ENCODE measurements at places on chromosomes 6 and 20. TPM values are rescaled to one million over a fixed set of nuclear protein-coding genes. Genes with fewer than 3 reads are reported as not detected.

The DNAH8 gene
- polyA plus RNA-seq: 0.37 TPM

The RFX6 gene
- 0.10 TPM for polyA plus RNA-seq

The C6orf52 gene
- polyA plus RNA-seq: 3.4 TPM

The SLC35D3 gene
- not detected for polyA plus RNA-seq

The ZSCAN23 gene
- polyA plus RNA-seq: 20.5 TPM

The ADGRG6 gene
- 28.8 TPM for polyA plus RNA-seq

The CSNK2A1 gene
- 123 TPM for polyA plus RNA-seq

The CAPN11 gene
- 0.13 TPM for polyA plus RNA-seq

The GLP1R gene
- polyA plus RNA-seq: 1.1 TPM

The GSTA1 gene
- 1.3 TPM for polyA plus RNA-seq

The MUC21 gene
- polyA plus RNA-seq: not detected

The ATF6B gene
- 114 TPM for polyA plus RNA-seq

The SLC17A1 gene
- polyA plus RNA-seq: 24.6 TPM

GRCh38 chr6:90375681-90376439 is 79.2 kb upstream of the BACH2 start:
- DNase-seq: peak; percentile 65

- no peak for DNase-seq
These were observed 280.5 kb upstream of the JAG1 start for GRCh38 chr20:10954137-10954840.

DNA sequence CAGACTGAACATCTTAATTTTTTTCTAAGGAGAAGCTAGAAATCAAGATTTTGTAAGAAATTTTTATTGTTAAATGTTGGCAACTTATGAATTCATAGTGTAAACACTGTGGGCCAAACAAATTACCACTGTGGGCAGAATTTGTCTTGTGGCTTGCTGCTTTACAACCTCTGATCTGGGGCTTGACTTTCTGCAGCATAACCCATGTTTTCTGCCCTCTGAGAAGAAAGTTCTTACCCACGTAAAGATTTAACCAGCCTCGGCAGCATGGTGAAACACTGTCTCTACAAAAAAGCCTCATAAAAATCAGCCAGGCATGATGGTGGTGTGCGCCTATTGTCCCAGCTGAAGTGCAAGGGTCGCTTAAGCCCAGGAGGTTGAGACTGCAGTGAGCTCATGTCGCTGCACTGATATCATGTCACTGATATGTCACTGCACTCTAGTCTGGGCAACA is 12.9 kb downstream of the ITCH start:
- DNase-seq: peak; percentile 80

- no peak for DNase-seq
These were observed 3.1 kb upstream of the POU3F2 start for GRCh38 chr6:98831057-98831958.

DNA sequence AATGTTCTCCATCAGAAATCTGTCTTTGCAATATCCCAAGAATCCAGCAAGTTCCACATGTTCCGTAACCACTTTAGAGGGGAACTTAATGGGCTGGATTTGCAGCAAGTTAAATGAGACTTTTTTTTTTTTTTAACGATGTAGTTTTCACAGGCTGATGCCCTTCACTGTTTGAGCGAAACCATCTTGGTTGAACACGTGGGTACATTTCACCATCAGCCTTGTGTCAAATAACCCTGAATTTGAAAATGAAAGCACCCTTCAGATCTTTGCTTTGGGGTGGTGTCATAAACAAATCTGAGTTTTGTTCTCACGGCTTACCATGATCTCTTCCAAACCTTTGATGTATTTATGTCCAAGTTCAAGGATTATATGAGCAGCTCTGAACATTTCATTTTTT is 73.7 kb upstream of the EXOC2 start:
- peak; percentile 10 for DNase-seq

- DNase-seq: peak; percentile 0
These were observed 1.4 kb downstream of the SLC35F1 start for GRCh38 chr6:117908246-117909068.

DNA sequence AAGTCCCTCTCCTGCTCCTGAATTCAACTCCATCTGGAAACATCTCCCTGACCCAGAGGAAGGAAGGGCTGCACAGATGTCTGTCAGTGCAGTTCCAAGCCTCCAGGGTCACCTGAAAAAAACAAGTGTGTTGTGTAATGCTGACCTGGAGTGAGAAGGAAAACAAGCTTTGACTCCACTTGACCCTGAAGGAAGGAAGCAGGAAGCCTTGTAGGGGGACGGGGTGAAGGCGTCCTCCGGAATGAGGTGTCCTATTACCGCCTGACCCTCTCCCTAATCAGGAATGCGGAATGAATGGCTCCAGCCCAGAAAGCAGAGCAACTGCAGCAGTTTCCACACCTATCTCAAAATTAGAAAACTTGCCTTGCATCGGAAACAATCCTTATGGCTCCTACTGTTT is 13.9 kb upstream of the ADGRF5 start:
- no peak for DNase-seq

DNA sequence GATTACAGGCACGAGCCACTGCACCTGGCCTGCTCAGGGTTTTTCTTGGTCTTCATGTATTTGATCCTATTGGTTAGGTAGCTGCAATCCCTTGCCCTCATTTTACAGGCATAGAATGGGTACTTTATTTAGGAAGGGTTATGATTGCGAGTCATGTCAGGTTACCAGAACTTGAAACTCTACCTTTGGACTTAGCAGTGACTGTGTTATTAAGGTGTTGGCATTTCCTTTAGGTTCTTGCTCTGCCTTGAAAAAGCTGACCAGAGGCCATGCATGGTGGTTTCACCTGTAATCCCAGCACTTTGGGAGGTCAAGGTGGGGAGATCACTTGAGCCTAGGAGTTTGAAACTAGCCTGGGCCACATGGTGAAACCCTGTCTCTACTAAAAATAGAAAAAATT is 24.5 kb downstream of the JARID2 start:
- DNase-seq: no peak

- DNase-seq: no peak
These were observed 137.0 kb upstream of the HEY2 start for GRCh38 chr6:125612345-125612846.

- DNase-seq: no peak
These were observed 48.3 kb upstream of the SLC22A1 start for GRCh38 chr6:160073272-160073671.

DNA sequence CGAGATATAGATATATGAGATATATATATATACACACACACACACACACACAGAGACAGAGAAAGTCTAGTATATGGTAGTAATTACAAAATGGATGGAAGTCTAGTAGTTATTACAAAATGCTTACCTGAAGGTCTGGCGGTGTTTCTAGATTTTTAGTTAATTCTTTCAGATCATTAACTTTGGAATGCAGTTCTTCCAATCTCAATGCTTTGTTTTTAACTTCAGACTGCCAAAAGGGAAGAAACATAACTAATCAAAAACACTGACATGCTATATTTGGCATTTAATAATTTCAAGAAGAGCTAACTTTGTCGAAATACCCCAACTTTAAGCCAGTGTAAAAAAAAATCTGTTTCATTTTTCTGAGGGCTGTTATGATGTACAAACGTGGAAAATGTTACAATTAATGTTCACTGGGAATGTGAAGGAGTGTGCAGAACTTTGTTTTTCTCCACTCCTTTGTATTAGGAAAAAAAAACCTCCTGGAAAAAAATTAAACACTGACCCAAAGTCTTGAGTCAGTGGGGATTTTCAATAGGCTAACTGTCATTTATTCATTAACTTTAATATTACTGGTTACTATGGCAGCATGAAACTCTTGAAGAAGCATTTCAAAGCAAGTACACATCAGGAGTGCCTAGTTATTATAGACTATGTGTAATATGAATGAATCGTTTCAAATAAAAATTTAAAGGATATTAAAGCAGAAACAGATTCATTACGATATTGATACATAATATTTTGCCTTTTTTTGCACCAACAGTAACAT is 232.9 kb downstream of the SYNE1 start:
- DNase-seq: peak; percentile 23

DNA sequence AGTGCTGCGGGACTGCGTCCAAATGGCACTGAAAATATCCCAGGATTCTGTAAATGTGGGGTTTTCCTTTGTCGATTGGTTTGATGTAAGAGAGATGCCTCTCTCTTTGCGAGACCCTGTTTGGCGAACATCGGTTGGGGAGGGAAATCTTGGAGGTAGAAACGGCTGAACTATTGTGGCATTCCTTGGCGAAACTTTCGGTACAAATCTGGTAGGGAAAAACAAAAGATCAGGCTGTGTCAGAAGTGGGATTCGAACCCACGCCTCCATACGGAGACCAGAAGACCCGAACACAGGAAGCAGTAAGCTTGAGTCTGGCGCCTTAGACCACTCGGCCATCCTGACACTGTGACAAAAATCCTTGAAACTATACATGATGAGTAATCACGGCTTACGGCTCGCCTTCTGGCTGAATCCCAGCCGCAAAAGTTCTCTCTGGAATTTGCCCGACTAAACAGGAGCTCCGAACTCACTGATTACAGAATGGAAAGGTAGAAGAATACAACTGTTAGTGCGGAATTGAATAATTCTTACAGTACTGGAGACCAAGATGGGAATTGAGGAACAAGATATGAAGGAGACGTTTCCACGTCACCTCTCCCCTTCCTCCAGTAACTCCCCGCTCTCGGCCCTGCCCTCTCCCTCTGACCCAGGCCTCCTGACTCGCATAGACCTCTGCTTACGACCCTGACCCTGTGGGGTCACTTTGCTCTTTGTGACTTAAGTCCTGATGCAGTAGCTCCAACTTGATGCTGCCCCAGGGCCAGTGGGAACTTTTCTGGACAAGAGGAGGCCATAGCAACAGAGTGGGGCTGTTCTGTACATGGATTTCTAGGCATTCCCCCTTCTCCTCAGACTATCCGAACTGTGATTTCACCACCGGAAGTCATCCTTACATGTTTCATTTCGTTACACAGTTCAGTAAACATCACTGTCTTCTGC is 132.8 kb upstream of the ZNF184 start:
- DNase-seq: no peak

DNA sequence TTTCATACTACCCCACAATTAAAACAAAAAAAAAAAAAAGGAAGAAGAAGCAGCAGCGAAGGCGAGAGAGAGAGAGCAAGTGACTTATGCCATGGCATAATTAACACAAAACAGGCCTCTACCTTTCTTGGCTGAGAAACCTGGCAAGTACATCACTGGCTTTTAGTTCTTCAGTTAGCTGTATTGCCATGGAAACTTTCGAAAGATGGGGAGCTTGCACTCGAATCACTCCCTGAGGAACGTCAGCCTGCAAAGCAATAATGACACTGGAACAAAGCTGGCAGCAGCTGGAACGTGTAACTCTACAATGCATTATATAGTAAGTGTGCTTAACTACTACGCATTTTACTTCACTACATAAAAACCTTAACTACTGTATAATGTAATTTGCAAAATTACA is 126.1 kb downstream of the ARHGAP18 start:
- DNase-seq: peak; percentile 68

DNA sequence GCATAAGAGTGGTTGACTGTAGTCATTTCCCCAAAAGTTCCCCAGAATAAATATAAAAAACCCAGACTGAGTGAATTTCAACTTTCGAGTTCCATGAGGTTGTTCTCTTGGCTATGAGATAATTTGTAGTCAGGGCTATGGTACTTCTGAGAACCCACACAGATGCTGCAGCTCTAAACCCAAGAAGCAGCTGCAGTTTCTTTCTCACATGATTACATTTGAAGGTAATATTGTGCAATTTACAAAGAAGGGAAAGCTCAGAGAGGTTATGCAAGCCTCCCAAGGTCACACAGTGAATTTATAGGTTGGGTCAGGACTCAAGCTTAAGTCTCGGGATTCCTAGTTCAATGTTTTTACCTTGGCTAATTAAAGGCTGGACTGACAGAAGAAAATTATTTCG is 29.7 kb upstream of the CD93 start:
- DNase-seq: no peak

DNA sequence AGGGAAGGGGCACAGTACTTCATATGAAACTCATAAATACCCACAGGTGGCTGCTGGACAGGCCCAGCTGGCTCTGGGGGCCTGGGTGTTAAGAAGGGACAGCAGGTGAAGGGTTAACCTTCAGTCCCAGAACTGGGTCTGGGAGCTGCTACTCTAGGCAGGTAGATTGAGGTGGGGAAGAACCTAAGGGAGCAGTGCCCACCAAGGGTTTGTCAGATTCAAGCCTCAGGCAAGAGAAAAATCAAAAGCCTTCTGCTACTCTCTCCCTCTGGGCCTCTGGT is 5.6 kb downstream of the RPL10A start:
- no peak for DNase-seq

DNA sequence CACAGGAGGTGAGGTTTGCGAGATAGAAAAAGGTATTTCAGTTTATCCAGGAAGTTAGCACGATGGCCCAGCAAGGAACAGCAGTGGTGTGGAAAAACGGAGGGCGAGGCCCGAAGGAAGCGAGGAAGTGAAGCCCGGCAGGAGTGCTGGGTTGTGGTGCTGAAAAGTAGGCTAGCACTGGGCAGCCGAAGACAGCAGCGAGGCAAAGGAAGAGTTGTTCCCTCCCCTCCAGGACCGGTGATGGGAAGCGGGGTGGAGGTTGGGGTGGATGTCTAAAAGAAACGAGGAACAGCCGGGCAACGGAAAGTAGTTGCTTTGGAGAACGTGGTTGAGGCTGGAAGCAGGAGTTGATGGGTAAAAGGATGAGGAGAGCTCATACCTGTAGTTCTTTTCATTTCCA is 1.4 kb downstream of the METTL24 start:
- DNase-seq: no peak

- DNase-seq: no peak
These were observed 30.6 kb downstream of the THBS2 start for GRCh38 chr6:169223006-169223405.

DNA sequence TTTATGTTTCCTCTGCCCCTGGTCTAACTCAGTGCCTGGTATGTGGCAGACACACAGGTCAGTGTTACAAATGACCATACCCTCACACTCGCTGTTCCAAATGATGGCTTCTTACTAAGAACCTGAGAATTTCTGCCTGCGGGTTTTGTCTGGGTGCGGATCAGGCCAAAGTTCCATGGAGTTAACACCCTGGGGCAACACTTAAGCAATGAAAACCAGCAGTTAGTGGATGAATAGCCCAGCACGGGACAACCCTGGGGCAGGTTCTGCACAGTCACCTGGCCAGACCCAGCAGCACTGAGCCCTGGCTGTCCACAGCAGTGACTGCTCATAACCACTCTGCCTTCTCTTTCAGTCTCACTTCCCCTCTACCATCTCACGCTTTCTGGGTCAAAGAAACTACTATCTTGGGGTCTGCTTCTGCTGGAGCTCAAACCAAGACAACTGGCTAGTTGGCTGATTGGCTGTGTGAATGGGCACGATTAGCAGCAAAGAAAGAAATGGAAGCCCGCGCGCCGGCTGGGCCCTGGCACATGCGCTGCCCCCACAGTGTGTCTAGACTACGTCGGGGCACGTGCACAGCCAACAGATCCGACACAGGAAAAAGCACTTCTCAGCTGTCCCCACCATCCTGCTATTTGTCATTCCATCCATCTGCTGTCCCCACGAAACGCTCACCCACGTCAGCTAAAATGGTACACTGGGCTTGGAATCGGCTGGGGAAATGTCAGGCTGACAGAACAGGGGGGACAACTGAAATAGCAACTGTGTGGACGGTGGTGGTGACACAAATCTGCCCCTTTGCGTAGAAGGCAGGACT is 36.6 kb downstream of the MGME1 start:
- no peak for DNase-seq

GRCh38 chr20:41234546-41234945 is 83.0 kb downstream of the ZHX3 start:
- DNase-seq: no peak

All from renal pelvis (tissue), 12 donors.